ENCODE measurements at places on chromosomes 5 and 9. TPM values are rescaled to one million over a fixed set of nuclear protein-coding genes. Genes with fewer than 3 reads are reported as not detected.

SURF6 gene
- 23.5 TPM for total RNA-seq

WNK2 gene
- total RNA-seq = not detected

MORN5 gene
- not detected for total RNA-seq

DNA sequence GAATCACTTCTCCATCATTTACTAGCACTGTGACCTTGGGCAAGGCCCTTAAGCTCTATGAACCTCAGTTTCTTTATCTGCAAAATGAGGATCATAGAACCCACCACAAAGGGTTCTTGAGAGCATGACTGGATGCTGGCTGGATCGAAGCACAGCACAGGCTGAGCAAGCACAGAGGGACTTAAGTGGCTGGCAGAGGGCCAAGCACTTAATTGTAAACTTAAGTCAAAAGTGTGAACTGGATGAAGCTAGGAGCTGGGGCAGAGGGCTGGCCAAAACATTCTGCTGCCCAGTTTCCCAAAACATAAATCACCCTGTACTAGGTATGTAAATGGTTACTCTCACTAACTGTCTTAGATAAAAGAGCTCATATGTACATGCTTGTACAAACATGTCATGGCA is 112.3 kb upstream of the WWC1 start:
- DNase-seq = no peak

DNA sequence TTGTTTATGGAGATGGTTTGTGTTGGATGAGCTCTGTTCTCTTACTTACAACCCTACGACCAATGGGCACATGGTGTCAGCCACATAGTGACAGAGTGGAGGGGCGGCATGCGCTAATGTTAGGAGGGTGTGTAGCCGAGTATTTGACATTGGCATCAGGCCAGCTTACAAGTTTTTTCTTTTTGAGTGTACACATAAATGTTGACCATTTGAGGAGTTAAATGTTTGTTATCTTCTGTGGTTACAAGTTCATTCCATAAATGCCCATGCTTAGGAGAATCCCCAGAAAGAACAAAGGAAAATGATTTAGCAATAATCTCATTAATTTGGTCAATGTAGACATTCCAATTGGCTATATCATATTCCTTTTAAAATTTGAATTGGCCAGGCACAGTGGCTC is 180.1 kb upstream of the ELL2 start:
- no peak for DNase-seq

DNA sequence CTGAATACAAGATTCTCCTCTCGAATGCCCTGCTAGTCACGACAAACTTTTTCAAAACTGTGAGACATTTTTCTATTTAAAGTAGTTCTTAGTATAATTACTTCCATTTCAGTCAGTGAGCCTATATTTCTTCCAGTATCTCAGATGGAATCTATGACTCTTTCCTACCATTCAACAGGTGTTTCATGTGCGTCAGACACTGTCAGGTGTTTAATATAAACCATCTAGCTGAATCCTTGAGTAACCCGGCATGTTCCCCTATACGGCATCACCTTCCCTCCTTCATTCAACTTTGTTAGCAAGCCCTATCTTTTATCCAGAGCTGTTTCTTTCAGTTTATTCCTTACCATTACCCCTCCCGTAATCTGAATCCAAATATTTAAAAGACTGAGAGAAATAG is 418.8 kb downstream of the RAB3C start:
- DNase-seq = no peak

GRCh38 chr5:123414974-123415373 is 8.2 kb downstream of the CEP120 start:
- DNase-seq = no peak

- no peak for DNase-seq
These were observed 40.4 kb upstream of the UNC5A start for GRCh38 chr5:176769911-176770310.
